Activated CD8-positive, alpha-beta memory T cell treated with anti-CD3 and anti-CD28 coated beads, Interleukin-2, amount 10 ng/mL, durations not matched to agents 7 days and 5 days (primary cell): ENCODE measurements at places on chromosomes 12 and 14. TPM values are rescaled to one million over a fixed set of nuclear protein-coding genes. Genes with fewer than 3 reads are reported as not detected.

Gene CPNE6
- not detected for total RNA-seq

Gene DEPDC4
- total RNA-seq = 1.5 TPM

Gene NEUROD4
- total RNA-seq = not detected

Gene SRGAP1
- total RNA-seq = 0.14 TPM
